ENCODE measurements at places on chromosomes 4 and X.

GRCh38 chr4:150160473-150160872, 82.2 kb downstream of the DCLK2 start:
- DNase-seq: no peak

- no peak for DNase-seq
Observed at GRCh38 chr4:149223659-149224058, 592.0 kb downstream of the IQCM start.

DNA sequence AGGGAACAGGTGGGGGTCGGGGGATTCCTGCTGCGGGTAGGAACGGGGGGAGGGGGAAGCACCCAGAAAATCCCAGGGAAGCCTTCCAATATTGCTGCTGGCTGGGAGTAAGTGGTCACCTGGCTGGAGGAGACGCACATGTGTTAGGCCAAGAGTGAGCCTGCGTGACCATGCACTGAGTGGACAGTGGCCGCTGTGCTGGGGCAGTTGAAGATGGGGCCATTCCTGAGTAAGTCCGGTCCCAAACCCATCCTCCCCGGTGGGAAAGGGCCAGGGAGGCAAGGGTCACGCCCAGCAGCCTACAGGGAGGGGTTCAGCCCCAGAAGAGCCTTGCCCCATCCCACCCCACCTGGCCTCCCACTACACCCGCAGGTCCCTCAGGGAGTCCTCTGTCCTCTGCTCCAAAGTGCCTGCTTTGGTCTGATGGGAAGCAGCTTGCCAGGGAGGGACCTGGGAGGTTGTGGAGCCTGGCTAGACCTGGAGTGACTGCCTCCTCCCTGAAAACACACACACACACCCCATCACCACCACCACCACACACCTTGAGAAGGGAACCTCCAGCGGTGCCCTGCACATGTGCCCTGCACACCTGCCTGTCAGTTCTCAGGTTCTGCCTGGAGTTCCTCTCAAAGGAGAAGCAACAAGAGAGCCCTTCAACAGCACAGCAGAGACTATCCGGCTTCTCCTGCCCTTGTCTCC, 6.1 kb downstream of the L1CAM start:
- DNase-seq: no peak

DNA sequence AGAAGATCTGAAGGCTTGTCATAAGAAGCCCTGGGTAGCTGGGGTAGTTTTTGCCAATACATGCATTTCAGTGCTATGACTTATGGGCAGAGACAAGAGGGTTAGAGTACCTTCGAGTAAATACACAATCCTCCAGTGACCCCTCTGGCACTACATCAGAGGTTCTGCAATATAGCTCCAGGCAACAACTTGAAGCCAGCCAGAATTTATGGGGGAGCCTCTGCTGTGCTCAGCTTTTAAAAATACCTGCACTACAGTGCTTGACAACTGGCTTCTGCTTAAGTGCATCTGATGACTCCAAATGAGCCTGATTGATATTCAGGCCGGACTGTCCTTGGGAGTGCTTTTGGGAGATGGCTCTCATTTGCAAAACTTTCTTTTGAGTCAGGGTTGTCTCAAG, 44.9 kb upstream of the SMAD1 start:
- no peak for DNase-seq

DNA sequence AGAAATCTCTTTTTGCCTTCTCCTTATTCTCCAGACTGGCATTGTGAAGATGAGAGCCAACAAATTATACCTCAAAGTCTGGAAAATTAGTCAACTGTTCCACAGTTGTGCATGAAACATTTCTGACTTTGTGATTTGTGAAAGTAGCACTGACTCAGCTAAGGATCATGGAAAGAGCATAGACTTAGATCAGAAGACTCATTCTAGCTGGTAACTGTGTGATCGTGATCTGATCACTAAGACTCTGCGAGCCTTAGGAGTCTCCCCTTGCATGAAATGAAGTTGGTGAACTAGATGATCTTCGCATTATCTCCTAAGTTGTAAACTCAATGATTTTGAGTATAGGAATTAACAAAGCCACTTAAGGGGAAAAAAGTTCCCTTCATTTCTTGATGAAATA, 668.1 kb downstream of the RPA4 start:
- DNase-seq: no peak

DNA sequence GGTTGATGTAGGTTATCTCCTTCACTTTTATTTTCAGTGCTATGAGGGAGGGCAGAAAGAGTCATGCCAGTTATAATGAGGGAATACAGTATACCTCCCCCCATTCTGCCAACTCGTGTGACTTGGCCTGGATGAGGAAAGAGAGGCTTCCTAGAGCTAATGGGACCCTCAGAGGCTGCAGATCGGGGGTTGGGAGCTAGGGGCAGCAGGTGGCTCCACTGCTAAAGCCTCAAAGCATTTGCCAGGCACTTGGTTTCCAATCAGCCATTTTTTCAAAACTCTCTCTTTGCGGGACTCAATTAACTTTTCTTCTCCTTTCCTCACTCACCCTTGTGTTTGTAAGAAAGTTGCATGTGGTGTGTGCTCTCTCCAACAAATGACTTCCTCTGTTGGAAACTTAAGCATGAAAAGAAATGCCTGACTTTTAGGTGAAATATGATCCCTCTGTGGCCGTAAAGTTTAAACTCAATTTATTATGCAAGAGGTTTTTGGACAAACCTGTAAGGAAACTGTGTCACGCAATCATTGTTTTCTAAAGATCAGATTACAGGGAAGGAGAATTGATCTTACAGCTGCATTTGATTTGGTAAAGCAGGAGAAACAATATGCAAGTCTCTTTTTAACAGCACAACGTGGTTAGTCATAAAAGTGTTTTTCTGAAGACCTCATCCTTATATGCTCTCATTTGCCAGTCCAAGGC, 7.0 kb downstream of the SFRP2 start:
- no peak for DNase-seq

- DNase-seq: no peak
Observed at GRCh38 chr4:108391701-108392455, 223.1 kb upstream of the LEF1 start.

GRCh38 chr4:158259955-158260575, 49.8 kb downstream of the TMEM144 start:
- DNase-seq: no peak

GRCh38 chrX:41906515-41907187, 16.7 kb downstream of the CASK start:
- no peak for DNase-seq

- DNase-seq: no peak
Observed at GRCh38 chrX:11434607-11435006, 141.4 kb downstream of the AMELX start.

GRCh38 chr4:128358231-128358912, 70.8 kb upstream of the PGRMC2 start:
- no peak for DNase-seq

GRCh38 chrX:41234962-41235361, 99.0 kb upstream of the DDX3X start:
- no peak for DNase-seq

DNA sequence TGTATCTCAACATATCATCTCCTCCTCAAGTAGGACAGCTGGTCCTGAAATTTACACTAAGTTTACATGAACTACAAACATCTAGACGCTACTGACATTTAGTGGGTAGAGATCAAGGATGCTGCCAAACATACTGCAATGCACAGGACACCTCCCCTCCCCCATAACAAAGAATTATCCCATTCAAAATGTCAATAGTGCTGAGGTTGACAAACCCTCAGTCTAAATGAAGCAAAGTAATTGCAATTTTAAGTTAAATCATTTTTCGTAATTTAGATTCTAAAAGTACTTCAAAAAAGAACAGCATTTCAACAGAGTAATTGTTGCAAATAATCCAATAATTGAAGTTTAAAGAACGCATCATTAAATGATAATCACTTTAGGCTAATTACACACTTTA, 1.2 kb downstream of the PRMT9 start:
- no peak for DNase-seq

Measured in stimulated activated CD8-positive, alpha-beta memory T cell treated with anti-CD3 and anti-CD28 coated beads, Interleukin-4, amount 100 ng/mL, for 1 hour (primary cell).